ENCODE measurements at places on chromosomes 5 and 9.
A peak's percentile ranks its signal among the peaks of the same experiment; 100 is the strongest.

DNA sequence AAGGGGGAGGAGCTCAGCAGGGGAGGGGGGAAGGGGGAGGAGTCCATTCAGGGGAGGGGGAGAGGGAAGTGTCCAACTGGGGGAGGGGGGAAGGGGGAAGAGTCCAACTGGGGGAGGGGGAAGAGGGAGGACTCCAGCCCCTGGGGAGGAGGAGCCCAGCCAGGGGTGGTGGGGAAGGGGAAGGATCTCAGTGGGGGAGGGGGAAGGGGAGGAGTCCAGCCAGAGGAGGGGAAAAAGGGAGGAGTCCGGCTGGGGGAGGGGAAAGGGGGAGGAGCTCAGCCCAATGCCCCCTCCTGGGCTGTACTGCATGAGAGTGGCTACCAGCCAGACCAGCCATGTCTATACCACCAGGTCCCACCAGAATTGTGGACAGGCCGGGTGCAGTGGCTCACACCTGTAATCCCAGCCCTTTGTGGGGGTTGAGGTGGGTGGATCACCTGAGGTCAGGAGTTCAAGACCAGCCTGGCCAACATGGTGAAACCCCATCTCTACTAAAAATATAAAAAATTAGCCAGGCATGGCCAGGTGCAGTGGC, 30.6 kb upstream of the ADAMTS2 start:
- no peak for DNase-seq

- no peak for DNase-seq
These were observed 39.1 kb upstream of the CTNNAL1 start for GRCh38 chr9:109052416-109052815.

- DNase-seq: no peak
These were observed 47.6 kb upstream of the SHOC1 start for GRCh38 chr9:111842313-111842712.

GRCh38 chr5:173613433-173614159, 2.9 kb downstream of the BOD1 start:
- no peak for DNase-seq

- no peak for DNase-seq
These were observed 498.8 kb upstream of the ZNF608 start for GRCh38 chr5:125245216-125245615.

DNA sequence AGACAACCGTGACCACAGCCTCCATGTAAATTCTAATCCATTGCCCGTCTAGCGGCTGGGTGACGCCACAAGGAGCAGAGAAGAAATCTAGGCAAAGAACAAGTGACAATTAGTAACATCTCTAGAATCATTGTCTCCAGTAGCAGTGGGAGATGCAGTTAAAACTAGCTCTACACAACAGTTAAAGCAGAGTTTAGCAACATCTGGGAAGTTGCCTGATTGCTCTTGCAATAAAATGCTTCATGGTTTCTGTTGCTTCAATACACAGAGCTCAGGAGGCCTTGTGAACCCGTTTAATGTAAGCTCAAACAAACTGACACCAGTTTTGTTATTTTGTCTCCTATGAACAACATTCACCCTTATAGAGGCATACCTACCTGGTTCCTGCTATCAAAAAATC, 369.8 kb upstream of the PDE4D start:
- no peak for DNase-seq

- no peak for DNase-seq
These were observed 445.0 kb upstream of the DMAC1 start for GRCh38 chr9:8244505-8245092.

DNA sequence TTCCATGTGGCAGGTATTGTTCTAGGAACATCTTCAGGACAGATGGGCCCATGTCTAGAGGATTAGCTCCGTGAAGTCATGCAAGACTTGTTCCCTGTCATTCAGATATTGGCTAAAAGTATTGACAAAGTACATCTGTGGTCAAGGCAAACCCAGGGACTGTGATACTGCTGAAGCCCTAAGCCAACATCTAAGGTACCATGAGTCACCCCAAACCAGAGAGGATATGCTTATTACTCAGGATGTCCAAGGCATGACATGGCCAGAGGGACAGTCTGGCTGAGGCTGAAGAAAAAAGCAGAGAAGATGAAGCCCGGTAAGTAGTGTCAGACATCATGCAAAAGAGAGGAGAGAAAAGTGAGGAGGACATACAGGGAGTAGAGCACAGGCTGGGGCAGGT, 31.0 kb downstream of the HMHB1 start:
- DNase-seq: no peak

DNA sequence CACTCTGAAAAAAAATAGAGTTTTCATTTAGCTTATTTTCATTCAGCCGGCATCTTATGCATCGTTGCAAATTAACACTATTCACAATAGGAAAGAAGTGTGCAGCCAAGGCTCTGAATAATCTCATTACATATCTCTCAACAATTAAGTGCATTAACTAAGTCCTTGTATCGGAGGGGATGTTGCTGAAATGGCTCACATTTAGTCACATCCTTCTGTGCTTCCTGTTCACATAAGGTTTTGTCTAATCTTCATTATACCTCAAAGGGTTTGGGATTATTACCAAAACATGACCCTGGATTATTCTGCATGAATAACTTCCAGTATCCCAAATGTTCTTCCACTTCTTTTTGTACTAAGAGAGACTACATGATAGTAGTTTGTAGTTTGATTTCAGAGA, 278.0 kb upstream of the GRIA1 start:
- no peak for DNase-seq

DNA sequence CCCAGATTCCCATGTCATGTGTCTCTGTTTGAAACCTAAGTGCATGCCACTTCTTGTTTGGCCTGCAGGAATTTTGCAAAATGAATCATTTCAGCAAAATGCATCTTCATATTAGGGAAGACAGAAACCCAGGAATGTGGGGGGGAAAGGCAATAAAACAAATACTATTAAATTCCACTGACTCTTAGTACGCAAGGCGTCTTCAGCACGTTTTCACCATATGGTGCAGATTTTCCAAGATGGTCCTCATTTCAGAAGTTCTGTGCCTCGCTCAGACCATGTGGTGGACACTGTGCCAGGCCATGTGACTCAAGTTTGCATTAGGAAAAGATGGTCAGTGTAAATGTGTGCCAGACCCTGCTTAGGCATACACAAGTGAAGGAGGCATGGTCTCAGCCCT, 184.0 kb downstream of the ACTL7B start:
- DNase-seq: no peak

GRCh38 chr5:142745268-142745667, 24.9 kb upstream of the ARHGAP26 start:
- DNase-seq: no peak

DNA sequence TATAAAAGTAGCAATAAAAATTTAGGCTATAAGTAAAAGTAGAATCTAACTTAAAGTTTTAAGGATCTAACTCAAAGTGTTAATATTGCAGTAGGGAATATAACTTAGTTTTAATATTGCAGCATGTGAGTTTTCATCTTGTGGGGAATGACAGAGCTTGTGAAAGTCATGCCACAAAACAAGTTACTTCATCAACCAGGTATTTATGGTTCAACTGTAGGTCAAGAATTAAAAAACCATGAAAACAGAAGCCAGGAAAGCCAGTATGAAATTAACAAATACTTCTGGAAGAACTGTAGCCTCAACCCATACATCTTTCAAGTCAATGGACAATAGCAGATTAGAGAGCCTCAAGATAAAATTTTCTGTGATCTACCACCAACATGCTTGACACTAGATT, 19.0 kb downstream of the HMGCS1 start:
- DNase-seq: no peak

DNA sequence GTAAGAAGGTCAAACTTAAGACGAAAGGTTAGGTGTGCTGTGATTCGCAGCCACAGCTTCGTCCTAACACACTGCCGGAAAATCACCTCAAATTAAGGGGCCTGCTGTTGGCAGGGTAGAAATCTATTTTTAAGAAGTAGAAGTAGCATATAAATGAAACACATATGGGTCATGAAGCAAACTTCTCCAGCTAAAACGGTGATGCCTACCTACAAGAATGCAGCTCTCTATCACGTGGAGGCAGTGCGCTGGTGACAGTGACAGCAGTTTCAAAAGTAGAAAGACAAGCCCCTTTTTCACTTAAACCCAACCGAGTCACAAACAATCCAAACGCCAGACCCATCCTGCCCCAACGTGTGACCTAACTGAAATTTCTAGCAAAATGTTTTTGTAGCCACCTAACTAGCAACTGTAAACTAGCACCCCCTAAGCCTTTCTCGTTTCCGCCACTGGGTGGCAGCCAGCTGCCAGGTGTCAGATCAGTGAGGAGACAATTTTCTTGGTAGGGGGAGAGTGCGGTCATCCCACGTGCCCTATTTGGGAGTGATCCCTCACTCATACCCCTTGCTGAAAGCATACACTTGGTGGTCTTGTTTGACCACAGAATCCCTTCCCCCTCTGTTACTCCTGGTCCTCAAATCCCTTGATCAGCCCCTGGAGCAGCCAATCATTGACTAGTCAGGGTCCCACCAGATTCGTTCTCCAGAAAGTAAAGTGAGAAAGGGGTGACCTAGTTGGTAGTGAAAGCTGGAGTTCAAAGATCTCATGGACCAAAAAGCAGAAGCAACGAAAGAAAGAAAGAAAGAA, 71.8 kb upstream of the MAMDC2 start:
- DNase-seq: peak; percentile 51

GRCh38 chr9:128202648-128203023, 543 bp upstream of the DNM1 start:
- no peak for DNase-seq

DNA sequence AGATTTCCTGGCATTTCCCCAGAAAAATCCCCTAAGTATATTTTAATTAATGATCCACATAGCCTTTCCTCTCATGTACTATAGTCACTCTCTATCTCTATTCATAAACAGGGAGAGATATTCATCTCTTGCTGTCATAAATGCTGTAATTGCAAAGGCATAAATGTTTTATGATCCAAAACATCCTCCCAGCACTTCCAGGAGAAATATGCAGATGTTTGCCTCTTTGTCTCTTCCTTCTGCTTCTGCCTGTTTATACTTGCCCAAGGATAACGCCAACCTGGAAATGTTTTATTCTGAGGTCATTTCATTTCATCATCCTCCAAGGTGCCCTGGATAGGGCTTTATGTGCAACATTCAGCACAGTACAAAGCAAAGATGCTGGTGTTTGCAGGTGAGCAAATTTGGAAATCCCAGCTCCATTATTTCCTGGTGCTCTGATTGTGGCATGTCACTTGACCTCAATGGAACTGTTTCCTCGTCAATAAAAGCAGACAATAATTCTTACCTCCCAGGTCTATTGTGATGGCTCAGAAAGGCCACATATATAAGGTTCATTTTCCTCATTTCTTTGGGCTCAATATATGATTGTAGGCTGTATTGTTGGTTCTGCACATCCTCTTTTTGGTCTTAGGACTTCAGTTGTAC, 6.9 kb downstream of the TNFSF15 start:
- DNase-seq: no peak

DNA sequence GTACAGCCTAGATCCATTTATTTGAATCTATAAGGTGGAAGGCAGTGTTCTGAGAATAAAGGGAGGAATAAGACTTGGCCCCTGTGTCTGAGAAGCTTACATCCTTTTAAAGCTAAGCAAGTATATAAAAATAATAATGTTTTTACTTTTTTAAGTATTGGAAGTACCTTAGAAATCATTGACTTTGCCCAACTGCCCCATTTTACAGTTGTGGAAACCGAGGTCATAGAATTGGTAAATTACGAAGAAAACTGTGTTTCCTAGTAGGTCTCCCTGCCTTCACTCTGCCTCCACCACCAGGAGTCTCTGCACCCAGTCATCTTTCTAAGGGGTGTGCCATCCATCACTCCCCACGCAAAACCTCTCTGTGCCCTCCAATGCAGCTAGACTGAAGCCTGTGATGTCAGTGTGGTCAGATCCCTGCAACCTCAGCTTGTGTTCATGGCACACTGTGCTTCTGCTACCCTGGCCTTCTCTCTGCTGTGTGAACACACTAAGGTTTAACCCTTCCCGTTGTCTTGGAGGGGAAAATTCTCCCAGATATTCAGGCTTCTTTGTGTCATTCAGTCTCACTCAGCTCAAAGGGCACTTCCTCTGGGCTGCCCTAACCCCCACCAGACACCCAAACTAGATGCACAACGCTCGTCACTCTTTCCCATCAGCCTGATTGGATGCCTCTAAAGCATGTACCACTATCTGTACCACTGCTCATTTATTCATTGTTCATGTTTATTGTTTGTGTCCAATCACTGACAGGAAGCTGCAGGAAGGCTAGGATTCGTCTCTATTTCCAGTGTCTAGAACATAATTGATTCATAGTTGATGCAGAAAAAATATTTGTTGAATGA, 18.2 kb downstream of the ADRB2 start:
- DNase-seq: no peak

- DNase-seq: no peak
These were observed 256.5 kb upstream of the GRIA1 start for GRCh38 chr5:153233933-153234332.

DNA sequence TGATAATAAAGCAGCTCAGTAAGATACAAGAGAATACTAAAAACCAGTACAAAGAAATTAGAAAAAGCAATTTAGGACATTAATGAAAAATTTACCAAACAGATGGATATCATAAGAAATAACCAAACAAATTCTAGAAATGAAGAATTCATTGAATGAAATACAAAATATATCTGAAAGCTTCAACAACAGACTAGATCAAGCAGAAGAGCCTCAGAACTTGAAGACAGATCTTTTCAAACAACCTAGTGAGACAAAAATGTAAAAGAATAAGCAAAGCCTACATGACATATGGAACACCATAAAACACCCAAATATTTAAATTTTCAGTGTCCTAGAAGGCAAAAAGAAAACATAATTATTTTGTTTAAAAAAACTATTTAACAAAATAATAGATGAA, 66.9 kb downstream of the SKIC3 start:
- no peak for DNase-seq

DNA sequence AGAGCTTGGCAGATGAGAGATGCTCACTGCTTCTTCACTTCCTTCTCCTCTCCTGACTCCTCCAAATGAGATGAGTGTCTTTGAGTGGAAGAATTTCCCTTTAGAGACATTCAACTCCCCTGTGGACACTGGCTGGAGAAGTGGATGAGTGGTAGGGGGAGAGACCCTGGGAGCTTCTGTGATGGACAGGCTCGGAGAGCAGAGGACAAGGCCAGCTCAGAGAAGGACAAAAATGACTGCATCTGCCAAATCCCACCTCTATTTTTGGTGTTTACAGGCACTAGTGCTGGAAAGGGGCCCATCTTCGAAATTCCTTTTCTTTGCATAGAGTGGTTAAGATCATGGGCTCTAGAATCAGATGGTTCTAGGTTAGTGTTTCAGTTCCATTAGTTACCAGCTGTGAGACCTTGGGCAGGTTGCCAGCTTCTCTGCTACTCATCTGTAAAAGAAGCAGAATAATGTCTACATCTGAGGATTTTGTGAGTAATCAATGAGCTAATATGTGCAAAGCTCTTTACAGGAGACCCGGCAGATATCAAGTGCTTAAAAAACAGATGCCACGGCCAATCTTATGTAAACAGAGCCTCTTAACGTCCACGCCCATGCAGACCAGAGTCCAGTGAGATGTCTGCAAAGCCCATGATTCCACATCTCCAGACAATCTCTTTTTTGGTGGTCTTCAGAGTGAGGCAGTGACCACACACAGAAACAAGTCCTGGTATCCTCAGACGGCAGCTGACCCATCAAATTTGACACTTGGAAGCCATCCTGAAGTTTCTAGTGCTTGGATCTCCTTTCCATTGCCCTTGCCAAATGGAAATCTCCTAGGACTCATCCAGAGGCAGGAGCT, 13.6 kb upstream of the COL27A1 start:
- no peak for DNase-seq
